ENCODE measurements at places on chromosomes 7 and 10. TPM values are rescaled to one million over a fixed set of nuclear protein-coding genes. Genes with fewer than 3 reads are reported as not detected.

DNA sequence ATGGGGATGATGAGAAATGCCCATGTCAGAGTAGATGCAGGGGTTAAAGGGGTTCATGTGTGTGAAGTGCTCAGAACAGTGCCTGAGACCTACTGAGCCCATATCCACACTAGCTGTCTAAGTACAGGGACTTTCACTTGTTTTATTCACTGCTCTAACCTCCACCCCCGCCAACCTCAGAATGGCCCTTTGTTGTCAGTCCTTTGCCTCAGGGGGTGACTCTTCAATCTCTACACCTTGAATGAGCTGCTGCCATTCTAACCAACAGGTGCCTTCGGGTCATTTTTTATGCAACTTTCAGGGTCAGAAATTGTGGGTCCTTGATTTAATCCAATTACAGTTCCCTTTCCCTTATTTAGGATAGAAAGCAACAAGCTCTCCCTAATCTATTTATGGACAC lies 26.2 kb downstream of the VSTM4 start:
- DNase-seq: no peak

DNA sequence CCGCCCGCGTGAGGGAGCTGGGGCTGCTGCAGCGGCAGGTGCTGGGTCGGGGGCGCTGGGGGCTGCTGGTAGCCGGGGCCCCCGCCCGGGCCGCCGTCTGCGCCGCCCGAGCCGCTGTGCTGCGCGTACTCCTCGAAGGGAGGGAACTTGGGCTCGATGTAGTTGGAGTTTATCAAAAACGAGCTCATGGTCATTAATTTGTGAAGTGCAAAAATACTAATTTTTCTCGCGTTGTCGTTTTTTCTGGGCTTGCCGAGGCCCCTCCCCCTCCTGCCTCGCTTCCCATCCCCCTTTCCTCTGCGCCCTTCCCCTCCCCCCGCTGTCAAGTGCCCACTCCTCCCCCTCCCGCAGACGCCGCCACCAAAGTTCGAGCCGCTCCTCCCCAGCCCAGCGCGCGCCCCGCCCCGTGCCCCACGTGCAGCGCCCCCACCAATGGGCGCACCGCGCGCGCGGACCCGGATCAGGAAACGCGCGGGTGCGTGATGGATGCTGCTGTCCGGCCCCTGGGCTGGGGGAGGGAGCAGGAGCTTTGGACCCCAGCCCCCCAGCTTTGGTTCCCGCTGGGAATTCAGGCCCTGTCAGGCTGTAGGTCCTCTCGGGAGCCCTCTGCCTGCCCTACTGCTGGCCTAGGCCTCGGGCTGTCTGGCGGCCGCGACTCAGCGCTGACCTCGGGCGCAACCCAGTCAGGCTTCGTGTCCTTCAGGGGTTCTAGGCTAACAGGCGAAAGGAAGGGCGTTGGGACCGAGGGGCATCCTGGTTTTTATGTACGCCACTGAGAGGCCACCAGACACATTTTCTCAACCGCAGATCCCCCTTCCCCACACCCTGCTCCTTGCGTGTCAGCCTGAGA lies at the start of gene HOXA4:
TSS of gene HOXA4 (minus strand) at position 218 of the 850 bp plus-strand sequence. CDS start at position 194, 24 bp downstream.
- DNase-seq: peak; percentile 85

The SORCS1 gene
- total RNA-seq: 2.4 TPM

DNA sequence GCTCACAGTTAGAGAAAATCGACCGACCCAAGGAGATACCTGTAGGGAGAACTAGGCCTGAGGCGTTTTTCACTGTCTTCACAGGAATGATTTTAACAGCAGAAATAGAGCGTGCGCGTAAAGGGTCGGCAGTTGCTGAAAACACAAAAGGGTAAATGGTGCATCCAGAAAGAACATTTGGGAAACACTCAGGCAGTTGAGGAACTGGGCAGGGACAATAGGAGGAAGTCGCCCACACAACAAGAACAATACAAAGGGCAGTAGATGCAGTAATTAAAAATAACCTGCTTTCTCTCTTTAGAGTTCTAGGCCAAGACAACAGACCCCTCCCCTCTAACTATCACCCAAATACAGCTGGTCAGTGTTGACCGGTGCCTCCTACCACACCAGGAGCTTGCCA lies 126.6 kb downstream of the SORBS1 start:
- DNase-seq: no peak

- no peak for DNase-seq
These were observed 117.6 kb downstream of the TSPAN12 start for GRCh38 chr7:120740348-120740747.
